NT2/D1 (cell line): ENCODE measurements at places on chromosomes 16 and 17.

DNA sequence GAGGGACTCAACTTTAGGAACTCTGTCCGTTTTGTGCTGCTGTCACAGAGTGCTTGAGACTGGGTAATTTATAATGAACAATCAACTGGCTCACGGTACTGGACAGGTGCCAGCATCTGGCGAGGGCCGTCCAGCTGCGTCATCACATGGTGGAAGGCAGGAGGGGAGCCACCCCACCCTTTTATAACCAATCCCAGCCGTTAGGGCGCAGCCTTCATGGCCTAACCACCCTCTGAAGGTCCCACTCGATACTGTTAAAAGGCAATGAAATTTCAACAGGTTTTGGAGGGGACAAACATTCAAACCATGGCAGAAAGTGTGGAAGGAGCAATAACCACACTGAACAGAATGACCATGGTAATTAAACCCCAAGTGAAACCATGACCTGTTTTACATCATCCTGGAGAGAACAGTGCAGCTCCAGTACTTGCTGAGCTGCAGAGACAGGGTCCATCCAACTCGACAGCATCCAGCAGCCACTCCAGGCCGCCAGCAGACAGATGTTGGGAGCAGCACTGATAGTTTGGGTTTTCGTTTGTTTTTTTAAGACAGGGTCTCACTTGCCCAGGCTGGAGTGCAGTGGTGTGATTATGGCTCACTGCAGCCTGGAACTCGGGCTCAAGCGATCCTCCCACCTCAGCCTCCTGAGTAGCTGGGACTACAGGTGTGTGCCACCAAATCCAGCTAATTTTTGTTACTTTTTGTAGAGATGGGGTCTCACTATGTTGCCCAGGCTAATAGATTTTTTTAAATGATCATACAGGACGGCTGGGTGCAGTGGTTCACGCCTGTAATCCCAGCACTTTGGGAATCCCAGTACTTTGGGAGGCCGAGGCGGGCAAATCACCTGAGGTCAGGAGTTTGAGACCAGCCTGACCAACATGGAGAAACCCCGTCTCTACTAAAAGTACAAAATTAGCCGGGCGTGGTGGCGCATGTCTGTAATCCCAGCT lies 11.0 kb downstream of the CHMP6 start:
- DNase-seq = no peak

DNA sequence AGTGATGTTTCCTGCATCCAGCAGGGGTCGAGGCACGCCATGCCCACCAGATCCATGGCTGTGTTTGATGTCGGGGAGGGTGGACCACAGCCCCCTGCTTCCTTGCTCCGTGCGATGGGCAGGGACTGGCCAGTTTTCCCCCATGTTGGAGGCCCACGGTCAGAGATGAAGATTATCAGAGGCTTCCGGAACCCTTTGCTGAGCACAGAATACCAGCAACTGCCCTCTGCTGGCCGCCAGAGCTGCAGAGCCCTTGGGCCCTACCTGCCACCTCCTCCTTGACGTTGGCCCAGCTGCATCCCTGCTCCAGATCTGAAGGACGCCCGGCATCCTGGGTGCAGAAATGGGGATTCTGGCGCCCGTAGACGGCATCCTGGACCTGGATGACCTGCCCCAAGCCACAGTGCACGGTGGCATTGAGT lies 23.7 kb upstream of the BCO1 start:
- no peak for DNase-seq

DNA sequence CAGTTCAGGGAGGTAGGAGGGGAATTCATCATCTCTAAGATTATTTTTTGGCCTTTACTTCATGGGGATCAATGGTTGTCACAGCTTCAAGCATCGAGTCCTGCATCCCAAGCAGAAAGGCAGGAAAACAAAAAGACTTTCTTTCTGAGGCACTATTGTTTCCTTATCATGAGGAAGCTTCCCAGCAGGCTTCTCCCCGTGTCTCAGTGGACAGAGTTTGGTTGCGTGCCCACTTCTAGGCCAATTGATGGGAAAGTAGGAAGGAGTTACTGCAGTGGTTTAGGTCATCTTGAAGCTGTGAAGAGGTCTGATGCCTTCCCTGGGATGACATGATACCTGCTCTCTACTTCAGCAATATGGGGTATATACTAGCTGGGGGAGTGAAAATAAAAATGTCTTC lies 175.3 kb upstream of the CDH13 start:
- no peak for DNase-seq

DNA sequence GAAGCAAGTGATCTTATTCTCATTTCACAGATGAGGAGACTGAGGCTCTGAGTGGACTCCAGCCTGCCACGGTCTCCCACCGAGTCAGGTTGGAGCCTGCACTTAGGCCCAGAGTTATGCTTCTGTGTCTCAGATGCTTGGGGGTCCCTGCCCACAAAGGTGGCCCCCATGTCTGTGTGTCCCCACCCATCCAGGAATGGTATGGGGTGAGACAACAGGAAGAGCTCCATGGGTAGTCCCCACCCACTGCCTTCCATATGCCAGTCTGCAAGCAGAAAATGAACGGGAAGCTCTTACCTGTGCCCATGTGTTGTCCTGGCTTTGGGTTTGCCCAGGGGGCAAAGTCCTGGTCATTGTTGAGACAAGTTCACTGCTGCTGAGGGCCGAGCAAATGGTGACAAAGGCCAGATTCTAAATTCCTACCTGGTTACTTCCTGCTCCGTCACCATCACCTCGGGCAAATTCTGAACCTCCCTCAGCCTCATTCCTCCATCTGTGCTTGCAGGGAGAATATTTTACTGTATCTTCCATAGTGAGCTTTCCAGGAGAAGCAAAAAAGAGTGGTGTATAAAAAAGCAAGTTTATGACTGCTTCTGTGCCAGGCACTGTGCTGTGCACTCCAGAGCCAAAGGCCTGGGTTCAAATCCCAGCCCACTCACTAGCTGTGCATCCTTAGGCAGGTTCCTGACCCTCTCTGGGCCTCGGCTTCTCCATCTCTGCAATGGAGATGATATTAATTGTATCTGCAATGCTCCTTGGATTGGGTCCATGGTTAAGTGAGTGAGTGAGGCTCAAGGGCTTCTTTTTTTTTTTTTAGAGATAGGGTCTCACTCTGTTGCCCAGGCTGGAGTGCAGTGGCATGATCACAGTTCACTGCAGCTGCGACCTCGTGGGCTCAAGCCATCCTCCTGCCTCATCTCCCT lies 9.3 kb downstream of the IL4R start:
- no peak for DNase-seq

DNA sequence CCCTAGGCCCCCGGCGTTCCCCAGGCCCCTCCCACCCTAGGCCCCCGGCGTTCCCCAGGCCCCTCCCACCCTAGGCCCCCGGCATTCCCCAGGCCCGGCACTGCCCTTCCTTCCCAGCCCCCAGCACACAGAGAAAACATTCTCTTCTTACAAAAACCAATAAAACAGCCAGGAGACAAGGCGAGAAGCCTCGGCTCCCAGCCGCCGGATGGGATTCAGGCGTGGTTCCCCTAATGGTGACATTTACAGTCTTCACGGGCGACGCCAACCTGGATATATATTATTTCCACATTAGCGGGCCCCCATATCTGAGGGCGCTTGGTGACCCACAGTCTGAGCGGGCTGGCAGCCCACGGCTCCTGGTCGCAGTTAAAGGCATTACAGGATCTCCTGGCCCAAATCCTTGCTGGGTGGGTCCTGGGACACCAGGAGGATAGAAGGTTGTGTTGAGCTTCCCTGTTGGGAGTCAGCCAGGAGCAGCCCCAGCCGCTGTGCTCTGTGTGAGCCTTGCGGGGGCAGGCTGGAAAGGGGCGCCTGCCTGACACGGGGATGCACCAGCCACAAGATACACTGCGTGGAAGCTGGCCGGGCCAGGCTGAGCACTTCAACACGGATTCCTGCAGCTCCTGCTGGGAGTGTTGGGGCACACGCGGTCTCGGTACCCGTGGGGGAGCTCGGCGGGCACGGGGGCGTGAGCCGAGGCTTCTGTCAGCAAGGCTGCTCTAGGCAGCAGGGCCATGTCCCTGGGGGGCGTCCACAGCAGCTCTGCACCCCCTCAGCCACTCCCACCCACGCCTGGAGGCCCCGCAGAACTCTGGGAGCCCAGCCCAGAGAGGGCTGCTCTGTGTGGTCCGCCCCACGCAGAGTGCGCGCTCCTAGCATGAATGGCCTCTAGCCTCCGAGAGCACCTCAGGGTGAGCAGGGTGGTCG lies 83.7 kb downstream of the LMF1 start:
- DNase-seq = no peak

DNA sequence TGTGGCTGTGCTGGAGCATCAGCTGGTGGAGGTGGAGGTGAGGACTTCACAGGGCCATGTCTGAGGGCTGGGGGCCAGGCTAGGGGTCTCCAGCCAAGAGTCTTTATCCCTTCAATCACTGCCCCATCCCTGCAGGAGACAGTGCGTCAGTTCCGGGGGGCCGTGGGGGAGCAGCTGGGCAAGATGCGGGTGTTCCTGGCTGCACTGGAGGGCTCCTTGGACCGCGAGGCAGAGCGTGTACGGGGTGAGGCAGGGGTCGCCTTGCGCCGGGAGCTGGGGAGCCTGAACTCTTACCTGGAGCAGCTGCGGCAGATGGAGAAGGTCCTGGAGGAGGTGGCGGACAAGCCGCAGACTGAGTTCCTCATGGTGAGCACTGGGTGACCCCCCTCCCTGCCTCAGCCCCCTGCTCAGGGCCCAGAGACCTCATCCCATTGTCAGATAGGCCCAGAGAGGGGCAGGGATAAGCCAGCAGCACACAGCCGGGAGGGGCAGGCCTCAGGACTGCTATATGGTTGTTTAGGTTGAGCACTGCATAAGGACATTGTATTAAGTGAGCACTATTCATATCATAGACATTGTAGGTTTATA lies 2.3 kb upstream of the PYDC1 start:
- no peak for DNase-seq

GRCh38 chr16:65010125-65010524 lies 111.7 kb downstream of the CDH11 start:
- no peak for DNase-seq

- no peak for DNase-seq
Measured at GRCh38 chr16:57530104-57530521, 6.3 kb downstream of the CCDC102A start.

GRCh38 chr17:74571621-74572270 lies 4.4 kb upstream of the CD300H start:
- no peak for DNase-seq

DNA sequence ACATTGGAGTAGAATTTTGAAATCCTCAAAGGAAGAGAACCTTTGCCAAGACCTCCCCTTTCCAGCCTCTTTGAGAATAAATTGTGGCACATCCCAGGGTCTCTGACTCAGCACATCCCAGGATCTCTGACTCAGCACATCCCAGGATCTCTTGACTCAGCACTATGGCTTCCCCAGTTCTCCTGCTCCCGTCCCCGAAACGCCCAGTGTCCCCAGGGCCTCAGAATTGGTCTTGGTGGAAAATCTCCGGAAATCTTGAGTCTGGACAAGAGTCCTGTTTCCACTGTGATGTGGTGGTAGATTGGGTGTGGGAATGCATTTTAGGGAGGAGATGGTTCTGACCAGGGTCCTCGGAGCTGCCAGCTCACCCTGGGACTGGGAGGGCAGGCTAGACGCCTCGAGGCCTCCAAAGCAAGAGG lies 19.2 kb downstream of the PLXDC1 start:
- DNase-seq = no peak

DNA sequence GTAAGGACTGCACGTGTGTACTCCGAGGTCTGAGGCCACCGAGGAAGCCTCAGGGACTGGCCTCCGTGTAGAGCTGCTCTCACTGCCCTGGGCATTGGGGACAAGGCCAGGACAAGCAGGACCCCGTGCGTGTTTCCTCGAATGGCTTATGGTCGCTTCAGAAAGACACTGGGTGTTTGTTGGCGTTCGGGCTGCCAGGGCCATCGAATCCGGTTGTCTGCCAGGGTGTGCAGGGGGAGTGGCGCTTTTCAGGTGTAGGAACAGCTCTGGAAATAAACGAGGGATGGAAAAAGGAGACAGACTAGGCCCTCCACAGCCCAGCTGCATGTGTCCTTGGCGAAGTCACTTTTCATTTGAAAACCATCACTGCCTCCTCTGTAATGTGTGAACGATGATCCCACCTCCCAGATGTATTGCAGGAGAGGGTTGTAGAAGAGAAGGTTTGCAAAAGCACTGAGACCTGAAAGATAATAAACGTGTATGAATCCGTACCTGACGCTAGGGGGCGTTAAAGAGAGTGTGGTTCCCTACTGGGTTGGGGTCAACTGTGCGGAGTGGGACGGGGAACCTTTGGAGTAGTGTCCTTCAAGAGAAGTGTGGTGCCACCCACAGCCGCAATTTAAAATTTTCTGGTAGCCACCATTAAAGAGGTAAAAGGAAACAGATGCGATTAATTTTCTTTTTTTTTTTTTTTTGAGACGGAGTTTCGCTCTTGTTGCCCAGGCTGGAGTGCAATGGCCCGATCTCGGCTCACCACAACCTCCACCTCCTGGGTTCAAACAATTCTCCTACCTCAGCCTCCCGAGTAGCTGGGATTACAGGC lies 2.1 kb upstream of the ZSCAN10 start:
- DNase-seq = no peak
